Mucosa of gallbladder (tissue), 1 donor: ENCODE measurements at places on chromosomes 1 and 21.

DNA sequence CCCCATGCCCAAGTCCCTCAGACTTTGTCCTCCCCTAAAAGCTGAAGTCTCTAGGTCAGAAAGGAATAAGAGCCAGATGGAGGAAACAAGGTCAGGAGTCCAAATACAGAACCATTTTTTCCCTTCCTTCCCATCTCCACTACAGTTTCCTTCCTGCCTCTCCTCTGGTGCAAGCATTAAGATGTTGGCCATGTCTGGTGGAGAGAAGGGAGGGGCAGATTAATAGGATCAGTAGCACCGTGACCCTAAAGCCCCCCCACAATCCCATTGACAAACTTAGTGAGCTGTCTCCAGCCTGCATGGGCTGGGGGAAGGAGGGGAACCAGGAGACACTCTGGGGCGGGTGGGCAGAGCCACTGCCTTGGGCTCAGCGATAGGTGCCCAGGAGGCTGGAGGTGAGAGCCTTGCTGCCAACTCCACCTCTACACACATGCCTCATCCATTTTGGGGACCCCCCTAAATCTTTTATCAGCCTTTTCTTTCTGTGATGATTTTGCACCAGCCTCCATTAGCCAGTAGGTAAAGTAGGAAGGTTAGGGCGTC, 59.8 kb downstream of the RHBG start:
- DNase-seq, result no peak

- no peak for DNase-seq
These were observed 26.3 kb upstream of the F13B start for GRCh38 chr1:197093226-197093885.

DNA sequence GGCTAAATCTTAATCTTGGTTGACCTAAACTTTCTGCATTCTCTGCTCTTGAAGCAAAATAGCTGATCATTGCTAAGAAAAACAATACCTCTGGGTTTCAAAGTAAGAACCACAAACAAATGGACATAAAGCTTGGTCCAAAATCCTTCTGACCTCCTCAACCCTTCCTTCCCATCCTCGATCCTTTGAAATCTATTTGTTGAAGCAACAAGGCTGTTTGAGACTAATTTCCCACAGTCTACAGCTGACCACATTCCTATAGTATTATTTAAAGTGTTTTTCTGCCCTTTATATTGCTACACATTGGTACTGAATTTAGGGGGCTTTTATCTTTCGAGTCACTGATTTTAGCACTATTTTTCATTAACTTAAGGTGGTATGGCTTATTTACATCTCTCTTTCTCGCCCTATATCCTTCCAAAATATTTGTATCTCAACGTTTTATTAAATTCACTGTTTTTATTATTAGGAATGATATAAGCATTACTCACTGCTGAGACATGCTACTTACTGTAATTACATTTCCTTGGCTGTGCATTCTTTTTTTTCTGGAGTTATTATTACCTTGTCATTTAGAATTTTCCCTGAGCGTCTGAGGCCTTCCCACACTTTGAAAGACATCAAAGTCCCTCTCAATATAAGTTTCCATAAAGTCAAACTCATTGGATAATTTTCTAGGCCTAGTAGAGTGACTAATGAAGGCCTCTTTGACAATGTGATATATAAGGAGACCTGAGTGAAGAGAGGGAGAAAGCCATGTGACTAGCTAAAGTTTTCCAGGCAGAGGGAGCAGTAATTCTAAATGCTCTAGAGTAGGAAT, 73.9 kb downstream of the RAB3GAP2 start:
- DNase-seq, result no peak

- DNase-seq, result no peak
These were observed 782 bp upstream of the PFKL start for GRCh38 chr21:44299085-44299457.

DNA sequence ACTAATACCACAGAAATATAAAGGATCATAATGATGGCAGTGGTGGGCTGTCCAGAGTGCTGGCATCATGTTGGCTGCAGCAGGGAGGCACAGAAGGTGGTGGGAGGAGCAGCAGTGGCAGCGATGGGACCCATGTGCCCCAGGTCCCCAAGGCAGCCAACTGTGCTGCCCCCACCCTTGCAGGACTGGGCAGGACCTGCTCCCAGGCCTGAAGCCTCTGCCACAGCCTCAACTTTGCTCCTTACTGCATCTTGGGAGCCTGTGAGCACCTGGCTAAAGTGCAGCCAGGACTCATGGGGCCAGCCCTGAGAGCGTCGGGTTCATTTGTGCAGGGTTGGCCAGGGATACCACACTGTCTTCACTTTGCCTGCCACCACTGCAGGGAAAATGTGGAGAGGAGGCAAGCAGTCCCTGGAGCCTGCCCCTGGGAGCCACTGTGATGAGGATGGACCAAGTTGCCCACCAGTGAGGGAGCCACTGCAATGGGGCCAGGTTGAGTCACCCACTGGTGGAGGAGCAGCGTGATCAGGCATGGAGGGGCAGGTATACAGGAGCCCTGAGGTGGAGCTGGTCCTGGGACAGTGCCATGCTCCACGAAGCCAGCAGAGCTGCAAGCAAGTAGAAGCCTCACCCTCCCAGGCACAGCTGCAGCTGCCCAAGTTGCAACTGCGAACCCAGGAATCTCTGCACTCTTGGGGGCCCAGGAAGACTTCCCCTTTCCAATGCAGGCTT, 25.3 kb upstream of the DENND1B start:
- no peak for DNase-seq

GRCh38 chr1:152451254-152451653, 37.2 kb upstream of the CRNN start:
- DNase-seq, result no peak

GRCh38 chr1:101907264-101907663, 89.5 kb downstream of the OLFM3 start:
- DNase-seq, result no peak

DNA sequence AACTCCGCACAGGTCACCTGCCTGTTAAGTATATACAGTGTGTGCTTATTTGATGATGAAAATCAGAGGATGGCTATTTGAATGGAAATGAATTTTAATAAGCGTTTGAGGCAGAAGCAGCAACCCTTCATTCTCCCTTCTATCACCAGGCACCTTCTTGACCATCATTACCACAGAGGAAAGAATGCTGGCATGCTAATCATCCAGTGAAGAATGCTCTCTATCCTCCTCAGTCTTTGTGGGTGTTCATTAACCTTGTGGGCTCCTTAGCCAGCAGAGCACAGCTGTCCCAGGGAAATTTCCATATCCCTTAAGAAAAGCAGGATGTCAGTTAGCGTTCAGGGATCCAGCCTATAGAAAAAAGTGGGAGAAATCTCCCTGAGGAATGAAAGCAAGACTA, 428.0 kb upstream of the CAMK1G start:
- DNase-seq, result no peak

DNA sequence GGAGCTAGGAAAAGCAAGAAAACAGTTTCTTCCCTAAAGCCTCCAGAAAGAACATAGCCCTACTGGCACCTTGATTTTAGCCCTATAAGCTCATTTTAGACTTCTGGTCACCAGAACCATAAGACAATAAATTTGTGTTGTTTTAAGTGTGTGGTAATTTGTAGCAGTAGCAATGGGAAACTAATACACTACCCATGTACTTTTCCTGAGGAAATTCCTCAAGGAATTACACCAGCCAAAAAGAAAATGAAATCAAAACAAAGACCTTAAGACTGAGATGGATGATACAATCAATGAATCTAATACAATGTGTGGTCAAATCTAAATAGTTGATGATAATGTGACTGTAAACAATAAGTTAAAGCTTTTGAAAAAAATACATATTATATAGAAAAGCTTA, 11.8 kb downstream of the VAMP4 start:
- no peak for DNase-seq

GRCh38 chr1:234970731-234971476, 157.7 kb downstream of the TOMM20 start:
- DNase-seq, result peak; percentile 80

DNA sequence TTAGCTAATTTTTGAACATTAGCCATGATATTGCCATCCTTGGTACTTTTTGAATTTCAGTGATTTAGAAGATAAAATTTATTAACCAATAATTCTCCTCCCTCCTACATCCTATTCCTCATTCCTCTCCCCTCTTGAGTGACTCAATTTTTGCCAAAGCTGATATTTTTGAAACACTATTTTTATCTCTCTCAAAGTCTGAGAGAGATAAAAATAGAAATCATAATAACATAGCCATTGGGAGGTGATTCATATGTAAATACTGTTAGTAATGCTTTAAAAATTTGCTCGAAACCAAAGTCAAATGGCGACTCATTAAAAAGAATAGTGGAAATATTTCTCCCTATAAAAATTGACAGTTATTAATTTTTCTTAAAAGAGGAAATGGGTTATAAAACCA, 97.4 kb downstream of the PATJ start:
- DNase-seq, result no peak

DNA sequence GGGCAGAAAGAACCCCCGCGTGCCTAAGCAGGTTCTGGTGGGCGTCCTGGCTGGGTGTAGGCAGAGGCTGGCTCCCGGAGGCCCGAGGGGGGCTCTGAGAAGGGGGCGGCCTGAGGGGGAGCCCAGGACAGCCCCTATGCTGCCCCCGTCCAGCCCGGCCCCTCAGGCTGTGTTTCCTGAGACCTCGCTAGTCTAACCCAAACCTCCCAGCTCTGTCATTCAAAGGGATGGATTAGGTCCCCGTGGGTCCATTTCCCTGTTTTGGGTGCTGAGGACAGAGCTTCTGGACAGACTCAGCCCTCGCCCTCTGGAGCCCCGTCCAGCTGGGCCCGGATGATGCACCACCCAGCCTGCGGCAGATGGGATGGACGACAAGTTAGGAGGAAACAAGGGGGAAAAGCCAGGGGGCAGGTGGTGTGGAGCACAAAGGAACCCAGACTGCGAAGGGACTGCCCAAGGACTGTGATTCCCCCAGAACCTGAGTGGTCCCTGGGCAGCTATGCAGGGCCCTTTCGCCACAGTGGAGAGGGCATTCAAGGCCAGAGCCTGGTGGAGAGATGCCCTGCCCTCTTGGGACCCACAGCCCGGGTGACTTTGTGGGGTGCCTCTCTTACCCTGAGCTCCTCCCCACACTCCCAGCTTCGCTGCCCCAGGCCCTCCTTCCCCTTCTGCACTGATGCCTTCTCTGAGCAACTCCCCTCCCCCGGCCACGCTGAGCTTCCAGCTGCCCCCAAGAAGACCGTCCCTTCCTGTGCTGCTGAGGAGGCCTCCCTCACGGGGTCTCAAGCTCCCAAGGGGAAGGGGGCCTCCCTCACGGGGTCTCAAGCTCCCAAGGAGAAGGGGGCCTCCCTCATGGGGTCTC, 2.8 kb downstream of the HES4 start:
- DNase-seq, result no peak

DNA sequence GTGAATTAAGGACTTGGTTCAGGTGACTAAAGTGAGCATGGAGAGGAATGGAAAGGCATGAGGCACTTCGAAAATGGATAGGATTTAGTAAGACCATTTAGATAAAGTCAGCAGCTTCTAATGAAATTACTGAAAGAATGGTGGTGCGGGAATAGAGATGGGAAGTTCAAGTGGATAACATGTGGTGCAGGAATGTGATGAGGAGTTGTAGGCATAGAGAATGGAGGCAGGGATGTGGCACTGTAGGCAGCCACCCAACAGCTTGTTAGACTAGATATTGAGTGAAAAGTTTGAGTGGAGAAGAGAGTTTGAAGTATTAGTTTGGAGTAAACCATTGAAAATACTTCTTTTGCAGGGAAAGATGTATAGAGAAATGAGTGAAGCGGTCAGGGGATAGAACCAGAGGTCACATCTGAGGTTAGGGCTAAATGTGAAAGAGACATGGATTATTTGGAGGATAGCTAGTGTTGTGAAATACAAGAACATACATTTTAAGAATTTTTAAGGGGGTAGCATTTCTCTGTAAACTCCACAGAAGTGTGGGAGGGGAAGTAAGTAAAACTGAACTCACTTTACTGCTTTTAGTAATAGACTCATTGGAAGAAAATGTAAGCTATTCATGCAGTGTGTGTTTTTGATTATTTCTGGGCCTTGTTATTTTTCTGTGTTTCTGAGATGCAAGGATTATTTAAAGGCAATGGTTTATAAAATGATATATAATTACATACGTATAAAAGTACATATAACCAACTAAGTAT, 46.2 kb downstream of the DYRK1A start:
- no peak for DNase-seq

- no peak for DNase-seq
These were observed 23.3 kb downstream of the SUSD4 start for GRCh38 chr1:223340637-223341036.

DNA sequence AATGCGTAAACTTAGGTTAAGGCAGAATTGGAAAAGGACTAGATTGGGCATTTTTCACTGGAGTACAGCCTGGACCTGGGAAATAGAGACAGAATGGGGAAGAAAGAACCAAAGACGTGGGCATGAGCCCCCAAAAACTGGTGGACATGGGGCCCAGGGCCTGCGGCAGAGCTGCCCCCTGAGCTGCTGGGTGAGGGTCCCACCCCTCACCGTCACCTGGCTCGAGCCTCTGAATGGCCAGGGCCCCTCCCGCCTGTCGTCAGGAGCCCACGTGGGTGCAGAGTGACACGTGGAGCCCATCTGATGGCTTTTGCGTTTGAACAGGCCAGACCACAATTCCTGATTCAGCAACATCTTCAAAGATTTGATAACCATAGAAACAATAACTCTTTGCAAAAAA, 360.9 kb upstream of the VAMP3 start:
- peak; percentile 3 for DNase-seq

- DNase-seq, result no peak
These were observed 71.7 kb downstream of the EDEM3 start for GRCh38 chr1:184682956-184683355.

- DNase-seq, result no peak
These were observed 68.4 kb upstream of the ATP5PO start for GRCh38 chr21:33984021-33984481.

GRCh38 chr21:28308516-28308915, 684.2 kb downstream of the LTN1 start:
- DNase-seq, result no peak

DNA sequence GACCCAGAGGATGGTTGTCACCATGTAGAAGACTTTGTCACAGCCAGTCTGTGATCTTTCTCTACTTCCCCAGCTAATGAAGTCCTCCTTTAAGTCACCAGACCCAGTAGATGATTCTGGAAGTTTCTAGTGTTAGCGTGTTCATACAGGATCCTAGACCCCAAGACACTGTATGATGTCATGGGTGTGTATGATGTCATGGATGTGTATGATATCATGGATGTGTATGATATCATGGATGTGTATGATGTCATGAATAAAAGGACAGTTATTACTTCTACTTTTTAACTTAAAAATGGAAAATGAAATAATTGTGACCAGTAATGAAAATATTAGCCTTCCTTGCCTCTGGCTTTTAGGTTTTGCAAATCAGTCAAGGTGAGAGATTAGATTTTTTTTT, 260.0 kb downstream of the FMN2 start:
- DNase-seq, result no peak

- no peak for DNase-seq
These were observed 32.6 kb upstream of the SPOCD1 start for GRCh38 chr1:31848381-31848897.
